Diencephalon (tissue), 1 donor: ENCODE measurements at places on chromosomes 12 and 14. TPM values are rescaled to one million over a fixed set of nuclear protein-coding genes. Genes with fewer than 3 reads are reported as not detected.

Gene IQSEC3
- total RNA-seq, result 11.1 TPM

Gene KCNC2
- total RNA-seq, result 41.5 TPM

Gene LRFN5
- total RNA-seq, result 108 TPM

Gene REP15
- 1.6 TPM for total RNA-seq

Gene MANSC1
- 3.7 TPM for total RNA-seq

Gene CPNE8
- 13.1 TPM for total RNA-seq

Gene NDUFA12
- total RNA-seq, result 112 TPM

Gene KLRF2
- not detected for total RNA-seq

Gene TAS2R20
- total RNA-seq, result 10.4 TPM

Gene LMNTD1
- 4.6 TPM for total RNA-seq

Gene TGM1
- 3.0 TPM for total RNA-seq

Gene FOXN4
- total RNA-seq, result 0.23 TPM

Gene FLVCR2
- 6.7 TPM for total RNA-seq

Gene RDH16
- total RNA-seq, result 0.23 TPM

Gene PRH2
- 0.92 TPM for total RNA-seq

Gene GNB3
- total RNA-seq, result 3.2 TPM

Gene ADAM20
- total RNA-seq, result 3.7 TPM

Gene SPATS2
- total RNA-seq, result 51.9 TPM

Gene LRRC43
- 6.5 TPM for total RNA-seq

Gene KCNJ8
- total RNA-seq, result 7.2 TPM
